NCI-H1436 (cell line): ENCODE measurements at places on chromosomes 13 and 19.

DNA sequence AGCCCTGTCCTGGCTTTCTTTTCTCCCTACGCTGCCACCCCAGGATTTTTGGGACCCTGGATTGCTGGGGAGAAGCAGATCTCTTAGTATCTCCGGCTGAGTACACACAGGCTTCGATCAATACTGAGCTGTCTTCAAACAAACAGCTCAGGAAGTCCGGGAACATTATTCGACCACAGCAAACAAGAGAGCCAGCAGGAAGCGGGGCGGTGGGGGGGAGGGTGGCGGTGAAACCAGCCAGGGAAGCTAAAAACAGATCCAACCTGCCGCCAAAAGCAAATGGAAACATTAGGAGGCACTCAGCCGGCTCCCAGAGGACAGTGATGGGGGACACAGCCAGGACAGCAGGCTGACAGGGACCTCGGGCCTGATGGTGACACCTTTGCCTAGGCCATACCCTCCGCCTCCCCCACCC, 12.2 kb upstream of the BCAM start:
- no peak for DNase-seq

DNA sequence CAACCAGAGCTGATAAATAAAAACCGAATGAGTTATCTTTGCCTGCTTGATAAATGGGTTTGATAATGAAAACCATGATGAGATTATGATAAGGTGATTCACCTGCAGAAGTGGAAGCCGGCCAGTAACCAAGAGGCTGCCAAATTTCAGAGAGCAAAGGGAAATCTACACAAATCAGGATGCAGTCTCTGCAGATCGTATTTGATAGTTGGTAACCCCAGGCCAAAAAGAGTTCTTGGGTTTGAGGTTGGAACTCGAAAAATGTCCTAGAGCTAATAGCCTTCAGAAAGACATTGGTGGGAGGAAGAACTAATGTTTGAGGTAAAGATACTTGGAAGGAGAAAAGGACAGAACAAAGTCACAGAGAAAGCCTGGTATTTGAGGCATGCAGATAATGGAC, 9.6 kb upstream of the LATS2 start:
- DNase-seq: no peak

DNA sequence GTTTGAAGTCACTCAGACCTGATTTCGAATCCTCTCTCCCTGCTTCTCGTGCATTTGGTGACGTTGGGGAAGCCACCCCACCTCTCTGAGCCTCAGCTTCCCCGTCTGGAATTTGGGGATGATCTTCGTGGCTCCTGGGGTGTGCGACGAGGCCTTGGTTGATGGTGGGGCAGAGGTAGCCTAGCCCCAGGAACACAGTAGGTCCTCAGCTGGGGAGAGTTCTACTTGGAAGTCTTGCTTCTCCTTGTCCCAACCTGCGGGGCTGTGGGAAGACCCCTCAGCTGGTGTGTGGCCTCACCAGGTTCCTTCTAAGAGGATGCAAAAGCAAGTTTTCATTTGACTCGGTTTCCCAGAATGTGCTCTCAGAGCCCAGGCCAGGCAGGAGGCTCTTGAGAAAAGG, 13.1 kb downstream of the HPN start:
- DNase-seq: no peak

DNA sequence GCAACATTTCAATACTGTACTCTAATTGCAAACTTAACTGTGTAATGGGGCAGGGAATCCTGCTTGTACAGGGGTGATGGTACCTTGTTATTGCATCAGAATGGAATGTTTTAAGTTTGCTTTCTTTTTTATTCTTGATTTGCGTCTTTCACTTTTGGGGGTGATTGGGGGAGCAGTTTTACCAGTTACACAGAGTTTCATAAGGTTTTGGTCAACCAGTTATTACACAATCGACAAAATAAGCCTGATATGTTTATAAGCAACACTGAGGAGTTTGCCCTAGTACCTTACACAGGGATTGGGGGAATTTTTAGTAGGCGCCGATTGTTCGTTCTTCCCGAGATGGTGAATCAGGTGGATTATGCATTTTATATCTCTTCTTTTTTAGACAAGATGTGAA, 2.7 kb downstream of the KLF5 start:
- DNase-seq: no peak

DNA sequence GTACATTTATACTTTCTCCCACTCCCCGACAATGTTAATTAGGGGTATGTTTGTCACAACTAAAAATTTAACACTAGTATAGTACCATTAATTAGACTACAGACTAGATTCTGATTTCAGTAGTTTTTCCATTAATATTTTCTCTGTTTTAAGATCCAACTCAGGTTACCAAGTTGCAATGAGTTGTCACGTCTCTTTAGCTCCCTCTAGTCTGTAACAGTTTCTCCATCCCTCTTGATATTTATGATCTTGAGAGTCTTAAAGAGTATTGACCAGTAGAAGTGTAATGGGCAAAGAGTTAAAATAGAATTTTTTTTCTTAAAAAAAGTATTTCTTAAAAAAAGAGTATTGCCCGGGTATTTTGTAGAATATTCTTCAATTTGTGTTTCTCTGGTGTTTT, 598.1 kb downstream of the TBC1D4 start:
- DNase-seq: no peak

DNA sequence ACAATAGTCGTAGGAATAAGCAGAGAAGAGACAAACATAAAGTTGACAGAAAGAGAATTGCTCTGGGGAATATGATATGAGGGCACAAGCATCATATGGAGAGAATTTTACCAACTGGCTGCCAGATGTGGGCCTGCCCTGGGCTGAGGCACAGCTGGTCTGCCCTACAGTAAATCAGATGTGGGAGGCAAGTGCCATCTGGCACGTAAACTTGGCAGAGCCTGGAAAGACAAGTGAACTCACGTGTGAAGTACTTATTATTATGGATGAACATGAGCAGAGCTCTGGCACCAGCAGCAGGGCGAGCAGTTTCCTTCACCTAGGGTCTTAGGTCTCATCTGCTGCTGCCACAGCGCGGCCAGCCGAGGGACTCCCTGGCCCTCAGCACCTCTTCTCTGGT, 20.6 kb downstream of the PCDH8 start:
- no peak for DNase-seq

- no peak for DNase-seq
These were observed 1170.0 kb upstream of the MIR17HG start for GRCh38 chr13:90177512-90177911.

GRCh38 chr13:79483086-79483706, 2.2 kb downstream of the NDFIP2 start:
- no peak for DNase-seq

- DNase-seq: peak; percentile 71
These were observed 73.2 kb upstream of the MEDAG start for GRCh38 chr13:30832845-30833332.

GRCh38 chr19:10137751-10138682, 18.3 kb upstream of the EIF3G start:
- no peak for DNase-seq

- DNase-seq: no peak
These were observed 306.3 kb upstream of the MAB21L1 start for GRCh38 chr13:35782793-35783192.
